ENCODE measurements at places on chromosomes 3 and 15. TPM values are rescaled to one million over a fixed set of nuclear protein-coding genes. Genes with fewer than 3 reads are reported as not detected.

CLEC3B gene
- total RNA-seq = not detected

CP gene
- total RNA-seq = 5.9 TPM

GCHFR gene
- 6.1 TPM for total RNA-seq

REC114 gene
- not detected for total RNA-seq

Measured in A549 treated with dexamethasone at 1 μM for 4 hours (cell line).